Articular chondrocyte of knee joint (primary cell): ENCODE measurements at places on chromosomes 2 and 18. TPM values are rescaled to one million over a fixed set of nuclear protein-coding genes. Genes with fewer than 3 reads are reported as not detected.

Gene TFCP2L1
- total RNA-seq: under 0.01 and 0.13 TPM in 2 replicates

Gene ANKRD36C
- 62.6 and 73.4 TPM in 2 replicates for total RNA-seq

Gene GLI2
- 3.5 and 7.8 TPM in 2 replicates for total RNA-seq

Gene NR4A2
- total RNA-seq: 1.0 and 1.4 TPM in 2 replicates

Gene CFAP65
- 0.22 TPM in 1 of 2 replicates, not detected in the other for total RNA-seq

Gene KIF5C
- total RNA-seq: 0.65 and 0.97 TPM in 2 replicates

Gene ABCG8
- total RNA-seq: not detected in 2 replicates

Gene KHK
- total RNA-seq: 0.26 and 0.65 TPM in 2 replicates

Gene SLC14A1
- total RNA-seq: 0.65 and 5.0 TPM in 2 replicates

Gene SIX3
- not detected in 2 replicates for total RNA-seq

Gene TLX2
- 0.11 and 0.13 TPM in 2 replicates for total RNA-seq

Gene SCN7A
- total RNA-seq: not detected in 2 replicates

Gene C2orf80
- total RNA-seq: not detected in 2 replicates

Gene FSHR
- total RNA-seq: 0.11 and 0.39 TPM in 2 replicates

Gene SUPT7L
- 35.9 and 41.4 TPM in 2 replicates for total RNA-seq

Gene ZNF385B
- total RNA-seq: 13.5 and 19.7 TPM in 2 replicates

Gene AMER3
- not detected in 2 replicates for total RNA-seq

Gene CHRNG
- not detected in 2 replicates for total RNA-seq

Gene CNOT9
- total RNA-seq: 61.5 and 71.0 TPM in 2 replicates

Gene CFAP221
- total RNA-seq: 12.2 and 12.9 TPM in 2 replicates

Gene UGT1A10
- total RNA-seq: not detected in 2 replicates

Gene ATP6V1B1
- total RNA-seq: 0.39 TPM in 1 of 2 replicates, not detected in the other
